ENCODE measurements at places on chromosomes 2 and 18.

DNA sequence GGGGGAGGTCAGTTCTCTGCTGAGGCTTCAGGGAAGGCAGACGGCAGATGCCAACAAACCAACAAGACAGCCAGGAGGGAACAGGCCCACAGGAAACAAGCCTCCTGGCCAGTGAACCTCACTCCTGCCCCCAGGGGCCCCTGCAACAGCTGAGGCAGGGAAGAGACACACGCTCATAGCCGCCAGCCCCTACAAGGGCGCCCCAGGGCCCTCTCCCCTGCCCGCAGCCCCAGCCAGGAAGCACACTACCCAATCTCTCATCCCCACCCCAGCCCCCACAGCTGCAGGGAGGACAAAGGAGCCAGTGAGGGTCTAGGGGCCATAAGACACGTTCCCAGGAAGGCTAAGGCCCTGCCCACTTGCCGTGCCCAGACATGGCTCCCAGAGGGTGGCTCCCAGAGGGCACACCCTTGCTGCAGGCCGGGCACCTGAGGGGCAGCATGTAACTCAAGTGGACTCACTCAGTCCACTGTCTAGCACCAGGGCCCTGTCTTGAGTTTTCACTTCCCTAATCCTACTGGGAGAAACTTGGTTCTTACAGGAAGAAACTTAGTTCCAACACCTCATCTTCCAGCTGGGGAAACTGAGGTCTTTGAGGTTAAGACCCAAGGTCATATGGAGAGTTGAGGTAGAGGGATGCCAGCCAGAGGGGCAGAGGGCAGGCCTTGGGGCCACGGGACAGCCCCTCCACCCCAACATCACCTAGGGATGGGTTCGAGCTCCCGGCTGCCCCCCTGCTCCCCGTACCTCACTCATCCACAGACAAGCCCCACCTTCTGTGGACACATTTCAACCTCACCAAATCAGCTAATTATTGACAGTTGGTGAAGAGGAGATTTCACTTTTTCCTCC lies 37.3 kb downstream of the EMX1 start:
- no peak for DNase-seq

DNA sequence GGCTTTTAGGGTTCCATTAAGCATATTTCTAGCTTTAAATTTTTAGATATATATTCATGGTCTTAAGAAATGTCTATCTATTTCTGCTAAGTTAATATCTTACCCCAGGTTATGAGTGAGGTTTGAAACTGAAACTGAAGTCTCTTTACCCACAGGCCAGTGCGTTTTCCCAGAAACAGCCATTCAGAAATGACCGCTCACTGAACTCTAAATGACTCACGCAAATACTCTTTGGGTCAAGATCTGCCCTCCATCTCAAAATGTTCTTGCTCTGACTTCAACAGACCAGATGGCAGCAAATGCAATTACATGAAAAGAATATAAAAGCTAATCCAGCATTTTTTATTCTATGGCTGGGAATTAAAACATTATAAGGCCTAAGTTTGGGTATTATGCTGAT lies 315.2 kb downstream of the TDRD15 start:
- no peak for DNase-seq

- no peak for DNase-seq
These were observed 134.8 kb downstream of the SH3BP4 start for GRCh38 chr2:235086481-235087184.

DNA sequence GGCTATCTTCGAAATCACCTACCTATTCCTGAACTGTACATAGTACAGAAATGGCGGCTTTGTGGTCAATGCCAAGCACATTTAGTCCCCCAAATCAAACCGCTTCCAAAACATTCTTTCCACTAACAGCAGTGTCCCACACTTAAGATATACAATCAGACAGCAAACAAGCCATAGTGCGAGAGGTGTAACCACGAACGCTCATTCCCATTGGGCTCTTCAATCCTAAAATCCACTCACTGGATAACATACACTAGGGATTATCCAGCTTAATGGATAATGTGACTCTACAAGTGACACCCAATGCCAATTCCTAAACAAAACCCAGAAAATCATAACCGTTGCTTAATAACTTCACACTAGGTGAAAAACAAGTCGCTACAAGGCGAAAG lies 2.0 kb downstream of the XPO1 start:
- DNase-seq = no peak

DNA sequence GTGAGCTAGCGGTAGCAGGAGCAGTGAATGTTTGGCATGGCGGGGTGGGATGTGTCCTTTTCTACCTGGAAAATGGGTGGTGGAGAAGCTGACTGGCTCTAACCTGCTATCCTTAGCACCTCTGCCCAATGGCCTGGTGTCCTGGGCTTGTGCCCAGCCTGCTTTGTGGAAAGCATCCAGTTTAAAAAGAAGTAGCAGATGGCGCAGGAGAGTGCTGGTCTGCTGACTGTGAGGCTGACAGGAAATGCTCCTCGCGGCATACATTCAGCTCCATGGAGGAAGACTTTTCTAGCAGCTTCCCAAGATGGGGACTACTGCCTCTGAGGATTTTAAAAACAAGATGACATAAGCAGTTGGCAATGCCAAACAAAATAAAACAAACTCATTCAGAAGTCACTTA lies 56.2 kb upstream of the LYPD6B start:
- no peak for DNase-seq

DNA sequence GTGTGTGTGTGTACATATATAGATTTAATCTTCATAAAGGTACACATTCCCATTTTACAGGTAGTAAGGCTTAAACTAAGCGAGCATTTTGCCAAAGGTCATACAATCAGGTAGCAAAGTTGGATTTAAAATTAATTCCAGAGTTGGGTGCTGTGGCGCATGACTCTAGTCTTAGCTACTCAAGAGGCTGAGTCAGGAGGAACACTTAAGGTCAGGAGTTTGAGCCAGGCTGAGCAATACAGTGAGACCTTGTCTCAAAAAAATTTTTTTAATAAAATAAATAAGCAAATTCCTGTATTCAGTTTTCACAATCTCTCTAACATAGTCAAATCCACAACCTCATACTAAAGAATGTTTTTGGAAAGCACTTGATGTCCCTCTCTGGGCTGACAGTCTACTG lies 111.5 kb upstream of the LDLRAD4 start:
- no peak for DNase-seq

GRCh38 chr2:107168141-107168540 lies 282.2 kb upstream of the ST6GAL2 start:
- DNase-seq = no peak

DNA sequence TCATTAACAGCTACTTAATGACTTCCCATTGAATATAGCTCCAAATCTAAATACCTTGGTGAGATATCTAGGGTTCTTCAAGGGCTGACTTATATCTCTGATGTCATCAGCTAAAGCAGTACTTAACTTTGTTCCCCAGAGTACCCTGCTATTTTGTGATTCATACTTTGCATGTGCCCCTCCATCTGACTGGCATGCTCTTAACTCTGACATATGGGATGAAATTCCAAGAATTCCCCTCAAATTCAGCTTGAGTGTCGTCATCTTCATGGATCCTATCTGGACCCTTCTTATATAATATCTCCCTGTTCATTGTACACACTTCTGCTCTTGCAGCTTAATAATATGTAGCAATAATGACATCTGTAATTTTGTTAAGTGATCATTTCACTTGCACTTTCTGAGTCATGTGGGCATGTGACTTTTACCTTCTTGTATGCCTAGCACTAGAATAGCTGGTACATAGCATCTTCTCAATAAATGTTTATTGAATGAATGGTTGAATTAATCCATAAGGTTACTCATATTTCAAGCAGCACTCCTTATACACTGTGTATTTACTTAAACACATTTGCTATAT lies 172.9 kb downstream of the WDR7 start:
- no peak for DNase-seq

- no peak for DNase-seq
These were observed 332.7 kb downstream of the LRRTM1 start for GRCh38 chr2:79971807-79972206.

DNA sequence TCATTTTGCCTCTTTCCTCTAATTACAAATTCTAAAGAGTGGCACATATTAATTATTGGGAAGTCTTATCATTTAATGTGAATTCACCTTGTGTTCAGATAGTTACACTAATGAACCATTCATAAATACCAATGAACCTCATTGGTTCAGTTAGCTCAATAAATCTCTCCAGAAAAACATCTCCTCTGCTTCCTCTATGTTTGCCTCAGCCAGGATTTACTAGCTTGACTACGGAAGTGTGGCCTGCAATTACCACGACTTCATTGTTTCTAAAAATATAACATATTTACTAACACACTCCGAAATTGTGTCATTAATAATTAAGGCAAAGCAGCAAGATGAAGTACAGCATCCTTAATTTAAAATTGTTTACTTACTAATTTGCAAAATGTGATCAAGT lies 103.3 kb downstream of the PLA2R1 start:
- no peak for DNase-seq

- DNase-seq = no peak
These were observed 120.4 kb downstream of the KLHL29 start for GRCh38 chr2:23505218-23505983.

DNA sequence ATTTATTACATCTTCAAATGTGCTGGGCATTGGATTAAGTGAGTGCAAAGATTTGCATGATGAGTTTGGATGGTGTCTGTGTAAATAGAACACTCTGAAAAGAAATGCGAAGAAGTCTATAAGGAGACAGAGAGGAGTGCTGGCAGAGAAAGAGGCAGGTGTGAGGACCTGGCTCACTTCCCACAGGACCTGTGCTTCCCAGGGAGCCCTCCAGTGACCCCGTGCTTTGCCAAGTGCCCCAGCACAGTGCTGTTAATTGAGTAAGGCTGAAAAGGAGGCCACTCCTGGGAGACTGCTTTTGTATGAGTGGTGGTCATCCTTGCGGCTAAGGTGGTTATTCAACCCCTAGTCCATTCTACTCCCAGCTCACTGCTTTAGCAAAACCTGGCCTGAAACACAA lies 230.8 kb downstream of the OSR1 start:
- no peak for DNase-seq

DNA sequence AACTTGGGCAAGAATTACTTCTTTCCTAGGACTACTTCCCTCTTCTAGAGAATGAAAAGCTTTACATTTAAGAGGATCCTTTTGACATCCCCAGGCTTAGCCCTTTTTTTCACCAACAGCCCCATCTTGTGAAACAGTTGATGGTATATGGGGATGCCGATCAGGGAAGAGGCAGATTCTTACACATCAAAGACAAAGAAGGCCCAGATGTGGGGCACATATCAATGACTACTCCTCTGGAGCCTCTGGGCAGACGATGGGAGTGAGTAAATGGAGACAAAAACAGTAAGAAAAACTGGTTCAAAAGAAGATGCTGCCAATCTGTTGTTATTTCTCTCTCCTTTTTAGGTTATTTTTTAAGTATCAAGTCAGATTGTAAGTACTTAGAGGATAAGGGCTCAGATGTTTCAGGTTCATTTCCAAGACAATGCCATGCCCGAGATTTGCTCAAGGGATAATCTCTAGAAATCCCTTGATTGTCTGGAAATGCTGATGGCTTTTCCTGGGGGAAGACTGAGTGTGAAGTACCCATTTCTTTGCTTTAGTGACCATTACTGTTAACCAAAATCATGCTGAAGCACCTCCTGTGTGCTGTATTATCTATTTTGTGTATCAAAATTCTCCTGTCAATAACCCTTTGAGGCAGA lies 117.5 kb downstream of the EPHA4 start:
- no peak for DNase-seq
